ENCODE measurements at places on chromosomes 4 and X.
A peak's percentile ranks its signal among the peaks of the same experiment; 100 is the strongest.

- no peak for DNase-seq
Measured at GRCh38 chr4:91222014-91222413, 1081.8 kb upstream of the GRID2 start.

GRCh38 chrX:6071731-6072130 lies 156.9 kb downstream of the NLGN4X start:
- DNase-seq: no peak

DNA sequence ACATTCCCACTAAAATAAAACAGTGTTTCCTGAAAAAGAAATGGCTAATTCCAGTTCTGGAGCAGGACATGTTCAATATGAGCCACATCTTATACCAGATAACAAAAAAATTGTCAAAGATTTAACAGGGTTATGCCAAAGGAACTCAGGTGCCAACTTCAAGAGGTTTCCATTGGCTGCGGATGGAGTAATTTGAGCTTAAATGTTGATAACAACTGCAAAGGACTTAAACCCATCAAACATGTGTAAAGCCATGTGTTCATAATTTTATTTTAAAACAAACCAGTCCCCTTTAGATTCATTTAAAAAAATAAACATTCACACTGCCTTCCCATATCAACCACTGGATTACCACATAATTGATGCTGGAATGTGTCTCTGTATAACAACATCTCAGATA lies 156.4 kb upstream of the PCDH18 start:
- DNase-seq: no peak

DNA sequence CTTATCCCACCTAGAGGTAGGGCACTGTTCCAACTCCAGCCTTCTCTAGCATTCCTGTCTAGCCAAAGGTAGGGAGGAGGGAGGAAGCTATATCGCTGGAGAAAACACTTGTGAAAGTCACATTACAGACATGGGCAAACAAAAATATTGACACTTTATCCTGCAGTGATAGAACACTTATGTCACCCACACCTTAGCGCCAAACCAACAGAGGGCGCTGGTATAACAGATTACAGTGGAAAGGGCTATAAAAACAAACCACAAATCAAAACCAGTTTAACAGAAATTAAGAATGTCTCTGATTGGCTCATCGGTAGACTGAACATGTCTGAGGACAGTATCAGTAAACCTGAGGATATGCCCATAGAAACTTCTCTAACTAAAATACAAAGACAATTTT lies 451.3 kb downstream of the TLL1 start:
- no peak for DNase-seq

- DNase-seq: peak; percentile 30
Measured at GRCh38 chrX:57821703-57822387, 88.4 kb downstream of the ZXDA start.
